ENCODE measurements at places on chromosomes 3 and 15. TPM values are rescaled to one million over a fixed set of nuclear protein-coding genes. Genes with fewer than 3 reads are reported as not detected.

PRSS50 gene
- not detected for total RNA-seq

- DNase-seq, result no peak
Observed at GRCh38 chr3:193827040-193827669, 234.1 kb downstream of the OPA1 start.

SLC15A2 gene
- total RNA-seq, result 2.8 TPM

FGD5 gene
- not detected for total RNA-seq

GRCh38 chr3:183779896-183780465 lies 45.4 kb downstream of the MAP6D1 start:
- DNase-seq, result no peak

DNA sequence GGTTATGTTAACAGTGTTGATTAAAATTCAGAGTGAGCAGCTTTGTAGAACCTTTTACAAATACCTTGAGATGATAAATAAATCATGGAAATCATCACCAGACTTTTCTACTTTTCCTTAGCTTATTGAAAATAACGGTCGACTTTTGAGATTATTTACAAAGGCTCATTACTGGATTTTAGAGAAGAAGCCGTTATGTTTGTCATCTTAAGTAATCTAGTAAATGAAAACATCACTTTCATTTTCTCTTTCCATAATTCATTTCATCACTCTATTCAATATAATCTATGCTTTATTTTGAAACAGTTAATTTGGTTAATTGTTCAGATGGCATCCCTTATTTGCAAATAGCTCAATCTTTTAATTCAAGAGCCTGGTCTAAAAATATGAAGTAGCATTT lies 3.6 kb downstream of the PLCL2 start:
- DNase-seq, result no peak

NRG4 gene
- not detected for total RNA-seq

GRCh38 chr3:32177702-32178198 lies 60.7 kb upstream of the CMTM8 start:
- peak; percentile 83 for DNase-seq

- DNase-seq, result no peak
Observed at GRCh38 chr3:149990423-149990948, 19.8 kb upstream of the PFN2 start.

CEMIP gene
- total RNA-seq, result 2.9 TPM

DNA sequence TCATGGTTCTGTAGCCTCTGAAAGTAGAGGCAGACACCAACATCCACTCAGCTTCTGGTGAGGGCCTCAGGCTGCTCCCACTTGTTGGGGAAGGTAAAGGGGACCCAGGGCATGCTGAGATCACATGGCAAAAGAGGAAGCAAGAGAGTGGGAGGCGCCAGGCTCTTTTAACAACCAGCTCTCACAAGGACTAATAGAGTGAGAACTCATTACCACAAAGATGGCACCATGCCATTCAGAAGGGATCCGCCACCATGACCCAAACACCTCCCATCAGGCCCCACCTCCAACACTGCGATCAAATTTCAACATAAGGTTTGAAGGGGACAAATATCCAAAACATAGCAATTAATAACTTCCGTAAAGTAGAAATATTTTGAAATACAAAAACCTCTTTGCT lies 192.3 kb downstream of the OCA2 start:
- DNase-seq, result no peak

NECTIN3 gene
- 6.4 TPM for total RNA-seq

DNA sequence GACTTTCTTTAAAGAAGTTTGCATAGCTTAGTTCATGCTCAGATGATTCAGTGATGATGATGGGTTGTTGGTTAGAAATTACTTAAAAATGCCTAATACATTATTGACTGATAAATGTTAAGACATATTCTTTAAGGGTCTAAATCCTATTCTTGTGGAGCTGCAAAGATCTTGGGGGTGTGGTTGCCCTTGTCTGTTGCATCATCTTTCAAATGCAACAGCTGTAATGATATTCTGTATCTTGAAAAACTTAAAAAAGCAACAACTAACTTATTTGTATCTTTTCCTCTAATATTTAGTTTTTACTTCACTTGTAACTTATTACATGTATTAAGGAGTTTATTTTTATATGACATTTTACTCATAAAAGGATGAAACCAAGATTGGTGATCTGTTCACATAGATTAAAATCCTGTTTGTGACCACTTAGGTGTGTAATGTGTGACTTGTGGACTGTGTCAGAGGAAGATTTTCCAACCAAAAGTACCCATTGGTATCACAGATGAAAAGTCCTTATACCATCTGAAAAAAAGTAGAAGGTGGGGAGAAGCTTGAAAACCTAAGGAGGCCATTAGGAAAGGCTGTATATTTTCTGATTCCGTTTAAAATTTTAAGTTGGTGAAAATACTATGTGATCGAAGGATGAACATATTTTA lies 142.8 kb downstream of the IGF1R start:
- DNase-seq, result no peak

EDC3 gene
- 6.1 TPM for total RNA-seq

WWTR1 gene
- total RNA-seq, result 7.3 TPM

ANKUB1 gene
- 0.26 TPM for total RNA-seq

GRCh38 chr3:126077754-126078153 lies 6.2 kb downstream of the SLC41A3 start:
- DNase-seq, result no peak

CD200R1 gene
- not detected for total RNA-seq

Measured in bronchial epithelial cell (primary cell).